Right kidney (tissue), 9 donors: ENCODE measurements at places on chromosomes 1 and 21.

DNA sequence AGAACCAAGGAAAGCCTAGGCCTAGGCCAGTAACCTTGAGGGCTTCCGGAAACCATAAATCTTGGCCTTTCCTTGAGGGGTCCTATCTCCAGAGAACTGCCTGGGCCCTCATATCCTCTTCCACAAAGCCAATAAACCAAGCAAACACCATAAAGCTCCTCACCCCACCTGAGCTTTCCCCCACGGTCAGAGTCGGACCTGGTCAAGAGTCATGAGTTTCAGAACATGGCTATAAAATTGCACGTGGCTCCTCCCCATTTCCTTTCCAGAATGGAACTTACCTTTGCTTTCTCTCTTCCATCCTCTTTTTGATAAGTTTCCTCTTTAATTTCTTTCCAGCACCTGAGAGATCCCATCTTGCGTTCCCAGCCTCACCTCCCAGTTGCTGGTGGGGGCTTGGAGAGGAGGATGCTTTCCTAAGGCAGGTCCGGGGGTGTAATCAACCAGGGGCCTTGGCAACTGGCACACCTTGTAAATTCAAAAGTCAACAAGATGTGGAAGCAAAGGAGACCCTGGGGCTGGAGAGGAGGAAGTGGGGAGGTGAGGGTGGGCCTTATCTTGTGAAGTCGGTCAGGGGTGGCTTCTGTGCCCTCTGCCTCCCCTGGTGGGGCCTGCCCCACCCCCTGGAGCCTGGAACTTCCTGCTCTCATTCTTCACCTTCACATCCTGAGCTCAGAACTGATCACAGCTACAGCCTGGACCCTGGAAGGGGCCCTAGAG is 259.9 kb downstream of the FOXD2 start:
- no peak for DNase-seq

- no peak for DNase-seq
Measured at GRCh38 chr1:216032961-216033614, 390.2 kb downstream of the USH2A start.

DNA sequence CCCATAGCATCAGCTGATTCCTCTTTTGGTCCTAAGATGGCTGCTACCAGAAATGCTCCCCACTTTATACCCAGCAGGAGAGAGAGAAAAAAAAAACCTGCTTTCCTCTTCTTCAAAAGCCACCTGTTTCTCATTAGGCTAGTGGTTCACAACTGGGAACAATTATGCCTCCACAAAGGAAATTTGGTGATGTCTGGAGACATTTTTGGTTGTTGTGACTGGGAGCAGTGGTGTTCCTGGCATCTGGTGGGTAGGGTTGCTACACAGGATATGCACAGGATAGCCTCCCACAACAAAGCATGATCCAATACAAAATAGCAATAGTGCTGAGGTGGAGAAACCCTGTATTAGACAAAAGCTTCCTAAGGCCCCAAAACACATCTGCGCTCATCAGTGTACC is 38.5 kb upstream of the SGIP1 start:
- no peak for DNase-seq

- DNase-seq = no peak
Measured at GRCh38 chr21:38753557-38753971, 52.2 kb upstream of the ETS2 start.

DNA sequence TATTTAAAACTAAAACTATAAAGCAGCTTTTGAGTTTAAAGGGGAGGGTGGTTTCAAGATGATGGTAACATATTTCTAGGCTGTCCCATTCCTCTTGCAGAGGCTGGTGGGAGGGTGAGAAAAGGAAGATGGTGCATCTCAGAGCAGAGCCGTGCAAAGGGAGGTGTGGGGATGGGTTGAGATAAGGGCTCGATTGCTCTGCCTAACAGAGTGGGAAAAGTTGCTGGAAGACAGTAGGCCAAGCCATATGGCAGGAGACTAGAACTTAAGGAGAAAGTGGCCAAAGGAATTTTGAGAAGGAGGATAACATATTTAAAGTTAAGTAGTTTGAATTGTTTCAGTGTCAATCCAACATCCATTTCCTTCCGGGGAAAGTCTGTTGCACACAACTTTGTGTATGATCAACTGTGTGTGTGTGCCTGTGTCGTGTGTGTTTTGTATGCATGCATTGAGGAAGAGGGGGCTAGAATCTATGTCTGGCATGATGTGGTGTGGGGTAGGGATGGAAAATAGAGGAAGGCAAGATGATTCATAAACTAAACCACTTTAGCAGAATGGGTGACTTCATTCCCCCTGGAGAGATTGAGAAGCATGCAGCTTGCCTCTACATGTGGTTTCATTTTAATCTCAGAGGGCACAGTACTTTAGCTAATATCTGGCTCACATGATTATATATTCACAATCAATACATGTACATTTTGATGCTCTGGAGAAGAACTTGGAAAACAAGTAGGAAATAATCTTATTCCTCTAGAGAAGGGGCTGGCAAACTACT is 145.0 kb upstream of the DNAH14 start:
- DNase-seq = no peak
